Effector memory CD4-positive, alpha-beta T cell (primary cell): ENCODE measurements at places on chromosomes 2 and 18.

GRCh38 chr2:163573652-163574051 lies 162.2 kb downstream of the FIGN start:
- DNase-seq = no peak

GRCh38 chr18:45449418-45450227 lies 165.7 kb upstream of the SLC14A2 start:
- DNase-seq = no peak

- DNase-seq = no peak
These were observed 199.0 kb upstream of the ERBB4 start for GRCh38 chr2:212737392-212738172.

GRCh38 chr2:239979243-239980023 lies 45.7 kb downstream of the NDUFA10 start:
- no peak for DNase-seq

- no peak for DNase-seq
These were observed 153.8 kb upstream of the HNRNPA3 start for GRCh38 chr2:177058747-177059146.

DNA sequence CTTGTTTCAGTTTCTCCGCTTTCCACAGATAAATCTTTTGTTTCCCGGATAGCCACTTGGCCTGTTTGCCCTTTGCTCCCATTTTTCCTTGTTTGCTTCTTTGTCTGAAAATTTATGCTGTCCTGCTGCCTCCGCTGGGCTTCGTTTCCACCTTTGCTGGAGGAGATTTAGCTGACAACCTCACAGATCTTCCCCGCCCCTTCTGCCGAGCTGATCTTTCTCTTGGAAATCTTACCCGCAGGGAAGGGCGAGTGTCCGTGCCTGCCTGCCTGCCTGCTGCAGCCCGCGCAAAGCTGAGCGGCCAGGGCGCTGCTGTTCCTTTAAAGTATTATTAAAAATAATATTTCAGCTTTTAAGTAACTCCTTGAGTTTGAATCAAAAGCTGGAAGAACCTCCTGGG lies 1.4 kb upstream of the XRCC5 start:
- DNase-seq = no peak

DNA sequence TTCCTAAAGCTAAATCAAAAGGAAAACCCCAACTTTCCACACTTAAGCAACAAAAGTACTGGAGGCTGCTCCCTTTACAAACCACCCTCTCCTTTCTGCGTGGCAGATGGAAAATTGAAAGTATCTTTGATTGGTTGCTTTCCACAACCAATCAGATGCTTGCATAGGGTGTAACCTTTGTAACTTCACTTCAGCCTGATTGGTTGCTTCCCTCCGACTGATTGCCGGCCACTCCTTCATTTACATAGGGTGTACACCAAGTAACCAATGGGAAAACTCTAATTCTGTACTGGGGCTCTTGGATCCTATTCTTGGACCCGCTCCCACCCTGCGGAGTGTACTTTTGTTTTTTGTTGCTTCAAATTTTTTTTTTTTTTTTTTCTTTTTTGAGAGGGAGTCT lies 297.7 kb downstream of the NCKAP5 start:
- DNase-seq = no peak

- DNase-seq = peak; percentile 50
These were observed 1375.4 kb upstream of the CELF4 start for GRCh38 chr18:38940863-38941531.

DNA sequence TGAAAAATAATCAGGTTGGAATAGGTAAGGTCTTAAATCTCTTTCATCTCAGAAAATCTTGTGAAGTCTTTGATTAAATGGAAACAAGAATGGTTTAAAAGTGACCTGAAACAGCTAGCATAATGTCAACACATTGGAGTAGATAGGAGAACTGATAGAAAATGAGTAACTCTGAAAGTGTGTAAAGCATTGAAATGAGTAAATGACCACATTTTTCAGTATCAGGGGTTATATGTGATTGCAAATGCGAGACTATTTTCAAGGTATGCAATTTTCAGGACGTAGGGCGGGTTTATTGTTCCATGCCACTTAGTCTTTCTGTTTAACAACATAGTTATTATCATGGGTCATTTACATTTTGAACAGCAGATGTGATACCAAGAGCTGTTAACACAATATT lies 1383.2 kb downstream of the LRP1B start:
- no peak for DNase-seq

- no peak for DNase-seq
These were observed 82.4 kb downstream of the CACNB4 start for GRCh38 chr2:152016181-152017120.

DNA sequence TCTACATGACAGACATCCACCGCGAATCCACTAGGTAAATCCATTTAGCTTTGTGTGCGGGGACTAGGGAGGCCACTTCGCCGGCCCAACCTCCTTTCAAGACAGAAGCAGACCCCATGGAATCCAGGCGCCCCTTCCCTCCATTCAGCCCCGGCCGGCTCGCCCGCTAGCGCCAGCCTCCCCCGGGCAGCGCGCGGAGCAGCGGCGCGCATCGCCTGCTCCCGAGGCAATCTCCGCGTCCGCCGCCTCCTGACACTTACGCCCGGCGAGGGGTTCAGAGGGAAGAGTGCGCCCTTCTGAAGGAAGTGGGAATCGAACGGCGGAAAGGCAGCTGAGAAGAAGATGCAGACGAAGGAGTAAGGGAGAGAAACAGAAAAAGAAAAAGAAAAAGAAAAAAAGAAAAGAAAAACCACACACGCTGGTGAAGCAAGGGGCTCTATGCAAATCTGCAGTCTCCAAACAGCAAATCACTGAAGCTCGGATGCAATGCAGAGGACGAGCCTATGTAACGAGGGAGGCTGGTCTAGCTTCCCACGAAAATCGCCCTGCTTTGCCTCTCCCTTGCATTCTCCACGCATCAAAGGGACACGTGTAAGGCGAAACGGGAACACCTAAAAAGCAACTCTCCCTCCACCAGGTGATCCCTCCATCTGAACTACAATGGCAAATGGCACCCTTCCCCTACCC lies 684.4 kb downstream of the NRXN1 start:
- no peak for DNase-seq

- DNase-seq = no peak
These were observed 13.7 kb upstream of the TMEM182 start for GRCh38 chr2:102748107-102748506.
